ENCODE measurements at places on chromosomes 2 and 18. TPM values are rescaled to one million over a fixed set of nuclear protein-coding genes. Genes with fewer than 3 reads are reported as not detected.

DNA sequence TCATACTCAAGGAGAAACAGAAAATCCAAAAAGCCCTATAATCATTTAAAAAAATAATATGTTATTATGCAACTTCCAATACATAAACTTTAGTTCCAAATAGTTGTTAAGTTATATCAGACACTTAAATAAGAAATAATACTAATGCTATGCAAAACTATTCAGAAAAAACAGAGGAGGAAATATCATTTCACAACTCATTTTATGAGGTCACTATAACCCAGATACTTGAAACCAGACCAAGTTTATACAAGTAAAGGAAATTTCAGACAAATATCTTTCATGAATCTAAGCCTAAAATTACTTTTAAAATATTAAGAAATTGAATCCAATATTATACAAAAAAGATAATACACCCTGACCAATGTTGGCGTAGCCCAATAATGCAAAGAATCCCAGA is 260.8 kb downstream of the CD226 start:
- no peak for DNase-seq

The ST8SIA3 gene
- not detected for total RNA-seq

- DNase-seq = no peak
These were observed 89.1 kb downstream of the ANTXR1 start for GRCh38 chr2:69102041-69102593.

- no peak for DNase-seq
These were observed 276.3 kb downstream of the KCNS3 start for GRCh38 chr2:18154812-18155211.

The ARHGAP28 gene
- total RNA-seq = not detected

- DNase-seq = no peak
These were observed 680.7 kb downstream of the EPHA4 start for GRCh38 chr2:220891405-220891804.

The VWA3B gene
- total RNA-seq = not detected

The RNF152 gene
- total RNA-seq = 0.16 TPM

The ALLC gene
- total RNA-seq = not detected

GRCh38 chr2:55422876-55423665 is 3.4 kb upstream of the CCDC88A start:
- no peak for DNase-seq

All from activated CD8-positive, alpha-beta T cell treated with anti-CD3 and anti-CD28 coated beads for 36 hours (primary cell).